IMR-90 (cell line): ENCODE measurements at places on chromosomes 7 and 10.
A peak's percentile ranks its signal among the peaks of the same experiment; 100 is the strongest.

GRCh38 chr10:80900661-80901060 lies 363.0 kb downstream of the SH2D4B start:
- no peak for DNase-seq

DNA sequence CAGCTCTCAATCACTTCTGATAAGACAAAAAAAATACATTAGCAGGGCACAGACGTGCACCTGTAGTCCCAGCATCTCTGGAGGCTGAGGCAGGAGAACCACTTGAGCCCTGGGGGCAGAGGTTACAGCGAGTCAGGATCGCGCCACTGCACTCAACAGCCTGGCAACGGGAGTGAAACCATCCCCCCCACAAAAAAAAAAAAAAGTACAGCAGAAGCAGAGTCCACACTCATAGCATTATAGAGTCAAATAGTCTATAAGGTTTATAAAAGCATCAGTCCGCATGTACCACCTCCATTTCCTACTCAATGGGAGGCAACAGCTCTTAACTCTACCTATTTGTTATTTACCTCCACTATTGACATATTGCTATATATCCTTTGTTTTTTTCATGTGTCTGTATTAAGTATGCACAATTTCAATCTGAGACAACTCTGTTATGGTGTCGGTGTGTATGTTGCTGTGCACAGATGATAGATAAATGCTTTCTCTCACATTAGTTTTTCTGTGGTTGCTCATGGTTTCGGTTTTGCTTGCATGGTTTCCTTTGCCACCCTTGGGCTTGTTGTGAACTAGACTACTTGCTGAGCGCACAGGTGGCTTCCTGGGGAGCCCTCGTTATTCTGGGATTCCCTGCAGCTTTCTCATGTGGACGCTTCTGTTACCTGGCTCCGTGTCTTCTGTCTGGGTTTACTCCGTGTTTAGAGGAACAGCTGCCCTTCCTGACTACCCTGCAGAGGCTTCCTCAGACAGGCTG lies 40.4 kb downstream of the PROSER2 start:
- DNase-seq, result no peak

- DNase-seq, result peak; percentile 40
Observed at GRCh38 chr7:43834463-43835251, 34.7 kb downstream of the MRPS24 start.

DNA sequence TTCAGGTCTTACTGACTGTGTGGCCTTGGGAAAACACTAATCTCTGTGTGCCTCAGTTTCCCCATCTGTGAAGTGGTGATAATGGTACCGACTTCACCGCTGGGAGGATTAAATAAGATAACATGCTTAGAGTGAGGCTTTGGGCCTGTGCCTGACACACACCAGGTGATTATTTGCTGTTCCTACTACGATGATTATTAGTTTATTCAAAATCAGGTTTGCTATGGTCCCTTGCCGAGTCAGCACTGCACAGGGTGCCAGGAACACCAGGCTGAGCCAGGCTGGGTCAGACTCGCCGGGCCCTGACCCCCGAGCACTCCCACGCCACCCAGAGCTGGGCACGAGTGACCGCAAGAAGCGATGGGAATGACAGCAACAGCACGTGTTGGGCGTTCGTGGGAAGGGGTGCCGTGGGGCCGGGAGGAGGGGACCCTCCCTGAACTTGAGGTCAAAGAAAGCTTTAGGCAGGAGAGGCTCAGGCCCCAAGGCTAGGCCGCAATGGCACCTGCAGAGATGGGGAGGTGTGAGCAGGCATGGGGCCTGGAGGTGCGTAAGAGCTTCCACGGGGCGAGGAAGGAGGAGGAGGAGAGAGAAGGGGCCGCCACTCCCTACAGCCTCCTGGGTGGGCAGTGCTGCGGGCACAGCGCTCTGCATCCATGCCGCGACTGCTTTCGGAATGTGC lies 325.4 kb downstream of the DNAJB6 start:
- DNase-seq, result no peak

DNA sequence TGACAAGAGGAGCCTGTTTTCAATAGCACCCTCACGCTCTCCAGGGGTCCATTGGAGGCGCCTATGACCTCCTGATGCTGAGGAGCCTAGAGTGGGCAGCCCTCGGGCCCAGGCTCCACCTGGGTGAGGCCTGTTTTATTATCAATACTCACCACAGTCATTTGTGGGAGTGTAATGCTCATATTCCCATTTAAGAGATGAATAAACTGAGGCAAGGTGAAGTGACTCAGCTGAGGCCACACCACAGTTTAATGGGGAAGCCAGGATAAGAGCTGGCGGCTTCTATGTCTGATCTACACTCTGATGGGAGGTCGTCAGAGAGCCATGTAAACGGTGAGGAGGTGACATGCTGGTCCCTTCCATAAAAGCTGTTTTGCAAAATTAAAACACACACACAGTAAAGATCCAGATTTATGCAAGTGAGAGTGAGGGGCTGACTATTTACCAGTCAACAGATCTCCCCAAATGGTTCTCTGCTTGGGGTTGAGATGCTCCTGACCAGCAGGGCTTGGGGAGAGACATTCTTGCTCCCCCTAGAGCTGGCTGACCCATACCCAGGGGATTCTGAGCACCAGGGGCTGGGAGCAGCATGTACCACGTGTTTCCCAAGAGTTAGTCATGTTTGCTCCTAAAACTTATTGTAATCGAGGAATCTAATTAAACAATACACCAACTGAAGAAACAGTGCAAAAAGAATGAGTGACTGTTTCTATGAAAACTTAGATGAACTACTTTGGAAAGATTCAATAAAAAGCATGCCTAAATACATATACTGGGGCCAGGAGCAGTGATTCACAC lies 81.0 kb upstream of the INSIG1 start:
- DNase-seq, result peak; percentile 29

- DNase-seq, result no peak
Observed at GRCh38 chr7:29970158-29970557, 19.4 kb downstream of the SCRN1 start.

DNA sequence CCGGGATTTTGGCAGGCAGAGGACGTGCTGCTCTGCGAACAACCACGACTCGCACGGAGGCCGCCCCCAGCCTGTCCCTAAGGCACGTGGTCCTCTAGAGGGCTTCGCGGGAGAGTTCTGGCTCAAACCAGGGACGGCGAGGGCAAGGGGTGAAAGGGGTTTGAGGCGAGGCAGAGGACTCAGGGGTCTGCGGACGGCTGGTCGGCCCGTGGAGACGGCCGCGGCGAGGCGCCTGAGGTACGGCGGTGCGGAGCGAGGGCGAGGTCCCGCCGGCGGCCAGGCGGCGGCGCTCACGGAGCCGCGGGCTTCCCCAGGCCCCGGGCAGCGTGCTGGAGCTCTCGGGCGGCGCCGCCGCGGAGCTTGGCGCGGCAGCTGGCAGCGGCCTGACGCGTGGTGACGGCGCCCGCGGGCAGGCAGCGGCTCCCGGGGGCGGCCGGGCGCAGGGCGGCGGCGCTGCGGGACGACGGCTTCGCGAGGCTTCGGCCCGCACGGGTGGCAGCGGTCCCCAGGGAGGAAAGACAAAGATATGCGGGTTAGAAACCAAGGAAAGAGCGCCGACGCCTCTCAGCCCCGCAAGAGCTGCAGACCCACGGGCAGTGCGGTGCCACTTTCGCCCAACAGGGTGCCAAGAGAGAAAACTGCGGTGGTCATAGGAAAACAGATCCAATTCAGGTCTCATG lies 44.8 kb downstream of the ZNF800 start:
- peak; percentile 61 for DNase-seq

- peak; percentile 66 for DNase-seq
Observed at GRCh38 chr7:133358708-133359107, 105.8 kb downstream of the EXOC4 start.

- peak; percentile 50 for DNase-seq
Observed at GRCh38 chr7:6416516-6417145, 31.1 kb downstream of the DAGLB start.

GRCh38 chr10:125038637-125039036 lies 96.7 kb downstream of the ZRANB1 start:
- no peak for DNase-seq

- peak; percentile 89 for DNase-seq
Observed at GRCh38 chr7:5396999-5397663, 26.5 kb downstream of the TNRC18 start.

DNA sequence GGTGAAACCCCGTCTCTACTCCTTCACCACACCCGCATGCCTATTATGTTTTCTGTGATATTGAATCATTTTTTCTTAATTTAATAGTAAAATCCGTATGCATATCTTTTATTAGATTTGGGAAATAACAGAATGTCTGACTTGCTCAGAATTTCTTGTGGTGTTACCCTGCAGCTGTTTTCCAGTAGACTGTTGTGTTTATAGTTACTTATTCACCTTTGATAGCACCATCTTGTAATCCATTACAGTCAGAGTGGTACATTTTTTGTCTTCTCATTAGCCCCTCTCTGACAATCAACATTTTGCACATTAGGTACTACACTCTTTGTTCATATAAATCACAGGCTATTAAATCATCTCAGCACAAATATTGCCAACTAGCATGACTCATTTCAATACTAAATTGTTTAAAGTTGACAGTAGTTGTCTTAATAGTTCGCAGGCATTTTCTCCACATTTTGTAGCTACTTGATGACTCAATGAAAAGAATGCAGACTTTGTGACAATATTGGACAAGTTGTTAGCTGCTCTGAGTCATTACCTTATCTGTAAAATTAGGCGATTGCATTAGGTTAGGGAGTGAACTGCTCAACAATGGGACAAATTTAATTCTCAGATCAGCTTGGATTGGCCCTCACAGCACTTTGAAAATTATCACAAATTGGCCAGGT lies 17.8 kb upstream of the SLC16A12 start:
- peak; percentile 97 for DNase-seq

- DNase-seq, result no peak
Observed at GRCh38 chr10:8840356-8840755, 785.9 kb downstream of the GATA3 start.

DNA sequence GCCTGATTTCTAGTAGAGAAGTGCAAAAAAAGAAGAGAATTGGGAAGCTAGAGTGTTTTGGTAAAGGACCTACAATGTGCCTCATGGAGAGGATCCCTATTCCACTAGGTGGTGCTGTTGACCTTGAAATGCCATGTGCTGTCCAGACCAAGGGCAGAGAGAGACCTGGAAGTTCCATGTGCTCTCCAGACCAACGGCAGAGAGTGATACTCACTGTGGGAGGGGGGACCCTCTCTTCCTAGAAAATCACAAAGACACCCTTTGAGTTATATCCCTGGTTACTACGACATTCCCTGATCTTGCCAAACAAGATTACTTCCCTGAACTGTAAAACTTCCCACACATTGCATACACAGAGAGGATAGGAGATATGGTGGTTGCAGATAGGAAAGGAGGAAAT lies 212.7 kb upstream of the ZNF804B start:
- no peak for DNase-seq

- no peak for DNase-seq
Observed at GRCh38 chr10:26524161-26524896, 86.2 kb downstream of the APBB1IP start.
